Suppressor macrophage treated with lipopolysaccharide for 4 hours (primary cell): ENCODE measurements at places on chromosomes 13 and 19.

- DNase-seq, result no peak
Measured at GRCh38 chr19:3738477-3739220, 22.8 kb downstream of the APBA3 start.

DNA sequence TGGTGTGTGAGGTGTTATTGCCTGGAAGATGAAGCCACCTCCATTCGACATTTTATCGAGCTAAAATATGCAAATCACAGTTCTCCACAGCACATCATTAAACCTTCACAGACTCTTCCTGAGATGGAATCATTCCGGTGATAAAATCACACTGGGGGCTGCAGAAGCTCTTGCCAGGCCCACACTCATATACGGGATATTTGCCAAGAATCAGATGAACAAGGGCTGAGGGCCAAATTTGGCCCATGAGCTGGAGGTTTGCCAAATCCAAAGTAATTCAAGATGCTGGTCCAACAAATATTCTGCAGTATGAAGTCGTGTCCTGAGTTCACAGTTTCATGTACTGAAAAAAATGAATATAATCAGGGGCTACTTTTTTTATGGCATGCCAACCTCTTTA, 16.7 kb upstream of the RXFP2 start:
- no peak for DNase-seq

GRCh38 chr19:474126-475078, 13.6 kb upstream of the SHC2 start:
- no peak for DNase-seq

- peak; percentile 40 for DNase-seq
Measured at GRCh38 chr19:39497996-39498797, 550 bp upstream of the DLL3 start.

DNA sequence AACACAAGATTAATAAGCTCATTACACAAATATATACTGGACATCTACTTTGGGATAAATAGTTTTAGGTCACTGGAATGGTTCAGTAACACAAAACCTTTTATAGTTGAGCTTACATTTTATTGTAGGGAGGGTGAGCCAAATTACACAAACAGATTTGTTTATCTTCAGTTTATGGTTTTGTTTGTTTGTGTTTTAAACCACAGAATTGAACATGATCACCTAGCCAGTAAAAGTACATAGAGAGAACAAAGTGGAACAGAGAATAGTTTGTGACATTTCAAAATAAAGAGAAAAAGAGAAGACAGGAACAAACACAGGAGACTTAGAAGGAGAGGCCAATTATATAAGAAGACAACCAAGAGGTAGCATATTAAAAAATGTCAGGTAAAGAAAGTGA, 1930.2 kb upstream of the PCDH20 start:
- DNase-seq, result no peak

DNA sequence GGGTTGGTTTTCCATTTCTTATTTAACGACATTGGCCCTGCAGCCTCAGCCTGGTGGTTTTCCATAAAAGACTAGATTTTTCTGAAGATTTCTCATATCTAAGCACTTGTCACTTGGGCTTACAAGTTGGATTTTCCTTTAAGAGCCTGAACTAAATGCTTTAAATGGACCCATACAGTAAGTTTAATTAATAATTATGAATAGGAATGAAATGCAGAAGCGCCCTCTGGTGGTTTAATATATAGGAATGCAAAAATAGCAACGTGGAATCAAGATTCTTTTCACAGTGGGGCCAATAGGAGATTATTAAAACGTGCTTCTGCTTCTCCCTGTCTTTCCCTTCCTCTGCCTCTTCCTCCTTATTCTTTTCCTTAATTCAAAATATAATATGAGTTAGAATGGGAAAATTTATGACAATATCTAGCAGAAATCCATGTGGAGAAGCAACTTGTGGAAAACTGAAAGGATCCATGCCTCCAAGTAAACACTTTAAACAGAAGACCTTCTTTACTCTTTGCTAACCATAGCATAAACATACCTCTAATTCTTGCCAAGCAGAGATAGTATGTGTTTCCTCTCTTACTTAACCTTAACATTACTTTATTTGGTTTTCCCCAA, 324.0 kb downstream of the GPC5 start:
- peak; percentile 30 for DNase-seq

DNA sequence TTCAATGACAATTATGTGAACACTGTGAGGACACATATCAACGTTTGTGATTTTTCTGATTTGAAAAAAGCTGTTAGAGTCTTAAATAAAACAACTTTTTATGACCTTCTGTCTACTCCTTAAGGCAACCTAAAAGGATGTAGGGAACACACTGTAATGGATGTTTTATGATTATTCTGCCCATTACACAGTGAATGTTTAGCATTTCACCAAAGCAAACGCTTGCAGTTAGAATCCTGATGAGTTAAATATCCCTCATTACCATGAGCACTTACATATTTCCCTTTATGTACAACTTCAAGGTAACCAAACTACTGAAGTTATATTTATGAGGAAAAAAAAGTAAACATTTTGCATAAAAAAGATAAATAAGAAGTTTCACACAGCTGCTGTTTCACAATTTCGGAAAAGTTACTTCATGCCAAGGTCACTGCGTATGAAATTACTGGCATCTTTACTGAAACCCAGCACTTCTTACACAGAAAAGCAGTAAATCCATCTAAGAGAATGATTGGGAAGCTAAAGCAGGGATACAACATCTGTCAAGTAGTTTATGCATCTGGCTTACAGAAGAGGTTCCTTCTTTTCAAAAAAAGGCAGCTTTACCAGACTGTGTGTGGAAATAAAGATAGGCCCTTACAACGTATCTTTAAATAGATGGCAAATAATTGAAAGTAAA, 733.7 kb upstream of the ATXN8OS start:
- DNase-seq, result no peak

- DNase-seq, result peak; percentile 63
Measured at GRCh38 chr19:38759590-38760003, 13.7 kb downstream of the LGALS7 start.

DNA sequence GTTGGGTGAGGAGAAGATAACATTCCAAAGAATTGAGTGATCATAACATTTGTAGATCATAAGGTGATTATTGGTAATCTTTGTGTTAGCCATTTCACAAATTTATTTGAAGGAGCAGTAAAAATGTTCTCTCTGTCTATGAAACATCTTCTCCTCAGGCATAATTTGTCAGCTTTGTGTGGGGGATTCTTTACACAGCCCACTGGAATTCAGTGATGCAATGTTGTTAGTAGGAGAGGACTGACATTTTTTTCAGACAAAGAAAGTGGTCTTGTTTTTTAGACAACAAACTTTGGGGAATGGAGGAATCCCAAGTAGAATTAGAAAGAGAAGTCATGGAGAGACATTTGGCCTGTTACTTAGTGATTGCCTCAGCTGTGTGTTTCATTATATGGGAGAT, 100.3 kb downstream of the ITGBL1 start:
- no peak for DNase-seq

DNA sequence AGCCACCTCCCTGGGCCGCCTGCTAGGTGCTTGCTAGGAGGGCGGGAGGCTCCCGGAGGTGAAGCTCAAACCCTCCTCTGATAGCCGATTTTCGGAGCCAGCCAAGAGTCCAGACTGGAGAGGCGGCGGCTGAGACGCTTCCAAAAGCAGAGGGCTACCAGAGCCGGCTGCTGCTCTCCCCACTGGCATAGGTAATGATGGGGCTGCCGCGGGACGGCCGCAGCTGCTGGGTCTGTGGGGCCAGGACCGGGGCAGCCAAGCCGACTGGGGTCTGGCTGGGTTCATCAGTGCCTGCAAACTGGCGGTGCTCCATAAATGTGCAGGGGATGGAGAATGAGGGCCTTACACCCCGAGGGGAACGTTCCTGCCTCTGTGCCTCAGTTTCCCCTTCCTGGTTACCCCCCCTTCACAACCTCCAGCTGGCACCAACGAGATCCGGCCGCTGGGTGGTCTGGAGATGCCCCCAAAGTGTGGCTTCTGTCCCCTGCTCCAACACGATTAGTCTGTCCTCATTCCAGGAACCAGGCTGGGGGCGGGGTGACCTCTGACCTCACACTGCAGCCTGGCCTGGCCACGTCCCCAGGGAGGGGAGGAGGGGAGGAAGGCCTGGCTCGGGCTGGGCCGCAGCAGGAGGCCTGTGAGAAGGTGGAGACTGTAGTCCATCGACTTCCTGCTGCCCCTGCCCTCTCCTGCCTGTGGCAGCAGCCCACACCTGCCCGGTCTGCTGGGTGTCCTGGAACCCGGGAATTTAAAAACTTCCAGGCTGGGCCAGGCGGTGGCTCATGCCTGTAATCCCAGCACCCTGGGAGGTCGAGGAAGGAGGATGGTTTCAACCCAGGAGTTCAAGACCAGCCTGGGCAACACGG, 3.8 kb upstream of the WDR18 start:
- DNase-seq, result peak; percentile 17

- DNase-seq, result no peak
Measured at GRCh38 chr19:14102756-14103155, 12.2 kb upstream of the SAMD1 start.
